HFFc6 (cell line): ENCODE measurements at places on chromosomes 3 and 15. TPM values are rescaled to one million over a fixed set of nuclear protein-coding genes. Genes with fewer than 3 reads are reported as not detected.
A peak's percentile ranks its signal among the peaks of the same experiment; 100 is the strongest.

- DNase-seq = no peak
- H3K4me1 ChIP-seq = peaks cover 7% of the 10 kb centered on the region; the same call in 1 of the 2 replicates
- H3K27me3 ChIP-seq = peaks cover 6% of the 10 kb centered on the region
- no peak overlapping the region for H3K4me3 ChIP-seq
- no peak overlapping the region for H3K27ac ChIP-seq
- no peaks in the 10 kb centered on the region for H3K36me3 ChIP-seq
These were observed 54.9 kb upstream of the SLC7A14 start for GRCh38 chr3:170640737-170641171.

GRCh38 chr3:190716961-190717360 is 145.5 kb downstream of the GMNC start:
- H3K4me1 ChIP-seq = peaks cover 12% of the 10 kb centered on the region
- no peaks in the 10 kb centered on the region; the same call in 1 of the 2 replicates for H3K27me3 ChIP-seq
- H3K4me3 ChIP-seq = no peak overlapping the region
- DNase-seq = no peak
- H3K36me3 ChIP-seq = no peaks in the 10 kb centered on the region

GRCh38 chr15:29308299-29308698 is 38.7 kb upstream of the NSMCE3 start:
- peaks cover 13% of the 10 kb centered on the region for H3K27me3 ChIP-seq
- DNase-seq = no peak
- no peak overlapping the region for H3K4me3 ChIP-seq
- H3K4me1 ChIP-seq = peaks cover 26% of the 10 kb centered on the region

- DNase-seq = no peak
- H3K27me3 ChIP-seq = peaks cover 4% of the 10 kb centered on the region
- H3K27ac ChIP-seq = no peak overlapping the region
- peaks cover 6% of the 10 kb centered on the region; the same call in 1 of the 2 replicates for H3K36me3 ChIP-seq
- H3K4me1 ChIP-seq = no peaks in the 10 kb centered on the region
These were observed 878 bp upstream of the TLR9 start for GRCh38 chr3:52226229-52226817.

DNA sequence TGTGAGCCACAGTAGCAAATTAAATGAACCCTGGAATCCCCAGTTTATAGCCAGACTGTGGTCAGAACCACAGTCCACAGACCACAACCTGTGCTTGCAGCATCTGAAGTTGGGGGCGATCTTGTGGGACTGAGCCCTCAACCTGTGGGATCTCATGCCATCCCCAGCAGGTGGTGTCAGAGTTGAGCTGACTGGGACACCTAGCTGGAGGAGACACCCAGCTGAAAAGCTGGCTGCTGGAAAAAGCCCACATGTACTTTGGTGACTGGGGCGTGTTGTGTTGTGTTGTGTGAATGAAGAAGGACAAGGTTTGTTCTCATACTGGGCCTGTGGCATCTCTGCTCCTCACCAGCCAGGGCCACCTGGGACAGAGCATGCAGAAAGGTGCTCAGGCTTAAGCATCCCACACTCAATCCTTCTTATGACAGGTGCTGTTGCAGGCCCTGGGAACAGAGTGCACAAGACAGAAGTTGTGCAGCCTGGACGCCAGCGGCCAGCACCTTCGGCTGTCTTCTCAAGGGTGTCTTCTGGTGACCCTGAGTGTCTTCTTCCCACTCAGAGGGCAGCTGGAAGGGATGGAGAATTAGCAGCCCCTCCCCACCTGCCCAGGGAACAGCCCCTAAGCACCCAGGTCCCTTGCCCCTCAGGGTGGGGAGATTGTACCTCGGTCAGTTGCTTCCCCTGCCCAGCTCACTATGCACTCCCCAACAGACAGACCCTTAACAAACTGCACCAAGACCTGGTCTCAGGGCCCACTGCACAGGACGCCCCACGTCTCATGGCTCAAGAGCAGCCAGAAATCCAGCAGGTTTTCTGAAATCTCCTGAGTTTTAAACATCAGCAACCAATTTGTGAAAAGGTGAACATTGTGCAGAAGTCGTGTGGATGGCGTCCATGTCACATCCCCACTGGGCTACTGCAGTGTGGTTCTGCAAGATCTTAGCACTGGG is 2.2 kb upstream of the UROC1 start:
- H3K36me3 ChIP-seq = no peaks in the 10 kb centered on the region
- H3K27ac ChIP-seq = no peak overlapping the region
- H3K4me3 ChIP-seq = no peak overlapping the region
- no peaks in the 10 kb centered on the region for H3K4me1 ChIP-seq

- no peak overlapping the region for H3K27ac ChIP-seq
- H3K4me3 ChIP-seq = no peak overlapping the region
- H3K4me1 ChIP-seq = peaks cover 27% of the 10 kb centered on the region
- DNase-seq = no peak
- H3K36me3 ChIP-seq = no peaks in the 10 kb centered on the region
These were observed 120.9 kb downstream of the DTWD1 start for GRCh38 chr15:49741712-49742111.

DNA sequence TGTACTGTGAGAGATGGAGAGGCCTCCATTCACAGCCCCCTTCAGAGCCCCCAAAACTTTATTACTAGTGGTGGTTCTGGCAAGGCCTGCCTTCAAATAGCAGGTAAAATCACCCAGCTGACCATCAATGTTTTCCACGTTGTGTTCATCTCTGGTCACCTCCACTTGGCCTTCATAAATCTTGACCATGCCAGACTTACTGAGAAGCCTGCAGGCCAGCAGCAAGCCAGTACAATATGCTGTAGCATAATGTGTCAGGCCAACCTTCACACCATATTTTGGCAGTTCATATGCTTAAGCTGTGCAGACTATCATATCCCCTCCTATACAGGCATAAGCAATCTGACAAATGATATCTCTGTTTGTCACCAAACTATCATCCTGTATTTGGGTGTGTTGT is 62.1 kb downstream of the ZNF621 start:
- H3K4me1 ChIP-seq = peaks cover 14% of the 10 kb centered on the region
- H3K36me3 ChIP-seq = no peaks in the 10 kb centered on the region
- DNase-seq = no peak
- H3K27me3 ChIP-seq = peaks cover 18% of the 10 kb centered on the region
- H3K27ac ChIP-seq = no peak overlapping the region
- no peak overlapping the region for H3K4me3 ChIP-seq

- no peak overlapping the region for H3K4me3 ChIP-seq
- no peaks in the 10 kb centered on the region for H3K4me1 ChIP-seq
- DNase-seq = no peak
- H3K36me3 ChIP-seq = no peaks in the 10 kb centered on the region
These were observed 102.9 kb downstream of the TFDP2 start for GRCh38 chr3:142046320-142047020.

DNA sequence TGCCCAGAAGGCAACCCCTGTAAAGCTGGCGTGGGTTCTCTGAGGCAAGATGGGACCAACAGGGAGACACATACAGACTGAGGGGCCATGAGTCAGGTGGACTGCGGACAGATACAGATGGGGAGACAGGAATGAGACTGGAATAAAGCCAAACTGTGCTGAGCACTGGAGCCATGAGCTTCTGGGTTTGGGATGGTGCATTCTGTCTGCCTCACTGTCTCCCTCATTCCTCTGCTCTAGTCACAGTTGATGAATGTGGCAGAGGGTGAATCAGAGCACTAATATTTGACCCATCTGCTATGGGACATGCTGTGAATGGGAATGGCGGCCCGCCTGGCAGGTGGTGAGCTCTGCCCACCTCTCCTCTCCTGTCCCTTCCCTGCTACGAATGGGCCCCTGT is 262.9 kb downstream of the EPHB1 start:
- no peak for DNase-seq
- H3K4me1 ChIP-seq = peaks cover 6% of the 10 kb centered on the region; the same call in 1 of the 2 replicates
- H3K4me3 ChIP-seq = no peak overlapping the region
- no peaks in the 10 kb centered on the region for H3K27me3 ChIP-seq

GRCh38 chr3:157130467-157131251 is 29.3 kb downstream of the CCNL1 start:
- H3K4me3 ChIP-seq = peak overlapping the region; percentile 49; the same call in 1 of the 2 replicates
- H3K27me3 ChIP-seq = no peaks in the 10 kb centered on the region
- no peaks in the 10 kb centered on the region for H3K36me3 ChIP-seq
- peak; percentile 57 for DNase-seq

- H3K4me3 ChIP-seq = no peak overlapping the region
- H3K27ac ChIP-seq = no peak overlapping the region
- no peaks in the 10 kb centered on the region for H3K27me3 ChIP-seq
- DNase-seq = no peak
These were observed 12.8 kb downstream of the DENND6A start for GRCh38 chr3:57680046-57680445.

DNA sequence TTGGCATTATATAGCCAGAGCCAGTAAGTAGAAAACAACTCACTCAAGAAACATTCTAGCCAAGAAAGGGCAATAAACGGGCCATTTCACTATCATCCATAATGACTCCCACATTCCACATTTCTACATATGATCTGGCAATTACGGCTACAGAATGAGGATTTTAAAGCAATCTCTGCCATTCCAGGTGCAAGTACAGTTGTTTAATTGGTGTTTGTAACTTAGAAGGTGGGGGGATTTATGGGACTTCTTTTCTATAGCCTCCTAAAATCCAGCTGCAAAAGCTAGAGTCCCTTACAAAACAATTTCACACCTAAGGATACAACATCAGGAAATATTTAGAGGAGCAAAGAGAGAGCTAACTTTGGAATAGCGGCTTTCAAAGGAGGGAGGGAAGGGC is 295.4 kb upstream of the RORA start:
- H3K27ac ChIP-seq = no peak overlapping the region
- H3K27me3 ChIP-seq = no peaks in the 10 kb centered on the region
- no peak overlapping the region for H3K4me3 ChIP-seq
- no peaks in the 10 kb centered on the region for H3K4me1 ChIP-seq

DNA sequence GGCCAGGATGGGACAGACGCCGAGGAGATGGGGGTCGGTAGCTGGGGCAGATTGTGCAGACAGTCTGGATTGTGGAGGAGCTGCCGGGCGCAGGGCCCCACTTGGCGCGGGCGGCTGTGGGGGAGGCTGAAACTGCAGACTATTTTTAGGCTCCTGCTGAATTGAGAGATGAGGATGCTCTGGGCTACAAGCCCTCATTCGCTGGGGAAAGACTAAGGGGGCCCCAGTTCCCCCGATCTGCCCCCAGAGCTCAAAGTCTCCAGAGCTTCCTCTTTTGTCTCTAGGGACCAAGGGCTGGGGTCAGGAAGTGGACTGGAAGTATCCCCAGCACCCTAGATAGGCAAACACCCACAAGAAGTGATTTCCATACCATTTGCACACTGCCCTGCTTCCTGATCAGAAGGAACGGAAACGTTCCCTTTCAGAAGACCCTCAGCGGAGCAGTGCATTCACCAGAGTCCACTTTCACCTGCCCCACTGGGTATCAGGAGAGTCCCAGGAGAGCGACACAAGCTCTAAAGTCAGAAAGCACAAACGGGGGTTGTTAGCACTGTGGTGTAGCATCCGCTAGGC is 29.7 kb downstream of the SEMA7A start:
- peaks cover 19% of the 10 kb centered on the region for H3K36me3 ChIP-seq
- peaks cover 94% of the 10 kb centered on the region for H3K4me1 ChIP-seq
- DNase-seq = no peak
- H3K27ac ChIP-seq = peak overlapping the region; percentile 70
- H3K27me3 ChIP-seq = peaks cover 4% of the 10 kb centered on the region

GRCh38 chr15:55222588-55222987 is 25.8 kb upstream of the RSL24D1 start:
- peaks cover 26% of the 10 kb centered on the region for H3K4me1 ChIP-seq
- no peaks in the 10 kb centered on the region for H3K36me3 ChIP-seq
- no peak for DNase-seq
- no peak overlapping the region for H3K4me3 ChIP-seq
- H3K27ac ChIP-seq = peak overlapping the region; percentile 95

GRCh38 chr3:38608086-38608775 is 41.3 kb downstream of the SCN5A start:
- no peaks in the 10 kb centered on the region for H3K4me1 ChIP-seq
- H3K27ac ChIP-seq = no peak overlapping the region
- H3K27me3 ChIP-seq = peaks cover 27% of the 10 kb centered on the region

DNA sequence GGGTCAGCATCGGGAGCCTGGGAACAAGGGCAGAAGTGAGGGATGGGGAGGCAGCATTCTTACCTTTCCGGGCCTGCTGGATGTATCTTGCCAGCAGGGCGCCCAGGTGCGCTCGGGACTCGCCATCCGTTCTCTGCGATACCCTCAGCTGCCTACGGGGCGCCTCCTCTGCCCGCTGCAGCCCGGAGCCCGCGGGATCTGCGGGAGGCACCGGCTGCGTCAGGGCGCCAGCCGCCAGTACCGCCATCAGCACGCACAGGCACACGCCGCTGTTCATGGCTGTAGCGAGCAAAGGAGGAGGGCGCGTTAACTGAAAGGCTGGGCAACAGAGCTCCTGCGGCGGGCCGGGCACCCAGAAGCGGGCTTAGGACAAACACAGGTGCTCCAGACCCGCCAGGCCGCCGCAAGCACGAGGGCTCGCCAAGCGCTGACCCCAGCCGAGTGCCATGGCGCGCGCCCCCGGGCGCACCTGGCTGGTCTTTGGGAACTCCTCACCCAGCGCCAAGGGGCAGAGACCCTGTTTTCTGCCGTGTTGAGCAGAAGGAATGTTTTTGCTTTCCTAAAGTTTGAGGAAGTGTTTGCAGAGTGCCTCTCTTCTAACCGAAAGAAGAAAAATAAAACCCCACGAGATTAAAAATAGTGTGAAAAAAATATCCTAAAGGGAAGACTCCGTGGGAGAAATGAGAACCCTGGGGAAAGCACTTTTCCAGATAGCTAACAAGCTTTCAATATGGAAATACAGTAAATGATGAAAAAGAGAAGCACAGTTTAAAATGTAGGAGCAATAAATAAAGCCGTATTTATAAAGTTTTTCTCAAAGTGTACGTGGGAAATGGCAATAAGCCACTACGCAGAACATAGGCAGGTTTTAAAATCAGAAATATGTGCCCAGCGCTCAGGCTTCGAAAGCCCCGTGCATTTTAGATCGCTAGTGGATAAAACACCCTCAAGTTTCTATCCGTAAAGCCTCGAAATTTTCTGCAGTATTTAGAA is 2.3 kb downstream of the CCK start:
- H3K27me3 ChIP-seq = peaks cover 46% of the 10 kb centered on the region
- H3K4me3 ChIP-seq = no peak overlapping the region; the same call in 1 of the 2 replicates
- no peak for DNase-seq
- H3K36me3 ChIP-seq = no peaks in the 10 kb centered on the region
- peaks cover 21% of the 10 kb centered on the region for H3K4me1 ChIP-seq

- no peaks in the 10 kb centered on the region for H3K27me3 ChIP-seq
- DNase-seq = peak; percentile 49
- H3K36me3 ChIP-seq = peaks cover 6% of the 10 kb centered on the region
- peak overlapping the region; percentile 81 for H3K27ac ChIP-seq
- peak overlapping the region; percentile 65 for H3K4me3 ChIP-seq
These were observed 3.7 kb upstream of the PLXNB1 start for GRCh38 chr3:48433472-48434118.

GRCh38 chr3:11619946-11620652 is 23.6 kb downstream of the VGLL4 start:
- DNase-seq = no peak
- peaks cover 93% of the 10 kb centered on the region for H3K4me1 ChIP-seq

Gene DZIP3
- total RNA-seq = 8.2 to 12.2 TPM (median 8.5 TPM) in 3 replicates

Gene POLQ
- 3.3 to 8.2 TPM (median 6.6 TPM) in 3 replicates for total RNA-seq

Gene UROC1
- total RNA-seq = not detected in 3 replicates

Gene KNL1
- 11.6 to 22.7 TPM (median 18.4 TPM) in 3 replicates for total RNA-seq

Gene FBLN2
- 64.4 and 84.5 TPM in 2 replicates for total RNA-seq

Gene FOXL2NB
- 0.48 to 4.9 TPM (median 0.59 TPM) in 3 replicates for total RNA-seq

Gene PAQR5
- total RNA-seq = 1.0 to 1.3 TPM (median 1.0 TPM) in 3 replicates

Gene SLC51A
- not detected in 3 replicates for total RNA-seq
